ENCODE measurements at places on chromosomes 3 and 15.

DNA sequence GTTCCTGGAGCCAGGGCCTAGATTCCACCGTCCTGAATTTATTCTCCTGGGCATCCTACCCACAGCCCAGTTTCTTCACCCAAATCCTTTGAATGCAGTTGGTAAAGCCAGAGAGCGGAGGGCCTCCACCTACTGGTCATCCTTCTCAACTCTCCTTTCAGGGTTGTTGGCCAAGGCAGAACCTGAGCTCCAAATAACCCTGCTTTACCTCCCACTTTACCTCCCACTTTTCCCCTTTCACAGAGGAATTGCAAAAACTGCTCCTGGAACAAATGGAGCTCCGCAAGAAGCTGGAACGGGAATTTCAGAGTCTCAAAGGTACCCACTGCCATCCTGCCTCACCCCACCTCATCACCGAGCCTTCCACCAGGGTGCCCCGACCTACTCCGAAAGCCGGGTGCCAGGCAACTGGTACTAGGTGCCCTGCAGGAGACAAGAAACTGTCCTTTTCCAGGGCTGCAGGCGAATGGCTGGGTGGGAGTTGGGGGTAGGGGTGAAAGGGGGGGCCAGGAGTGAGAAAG lies 6.8 kb downstream of the SKOR1 start:
- DNase-seq, result no peak

- no peak for DNase-seq
Measured at GRCh38 chr3:102885289-102885688, 450.5 kb downstream of the ZPLD1 start.

GRCh38 chr3:150607267-150608065 lies 4.3 kb downstream of the SELENOT start:
- DNase-seq, result no peak

GRCh38 chr3:169497567-169498257 lies 165.8 kb downstream of the MECOM start:
- peak; percentile 33 for DNase-seq

DNA sequence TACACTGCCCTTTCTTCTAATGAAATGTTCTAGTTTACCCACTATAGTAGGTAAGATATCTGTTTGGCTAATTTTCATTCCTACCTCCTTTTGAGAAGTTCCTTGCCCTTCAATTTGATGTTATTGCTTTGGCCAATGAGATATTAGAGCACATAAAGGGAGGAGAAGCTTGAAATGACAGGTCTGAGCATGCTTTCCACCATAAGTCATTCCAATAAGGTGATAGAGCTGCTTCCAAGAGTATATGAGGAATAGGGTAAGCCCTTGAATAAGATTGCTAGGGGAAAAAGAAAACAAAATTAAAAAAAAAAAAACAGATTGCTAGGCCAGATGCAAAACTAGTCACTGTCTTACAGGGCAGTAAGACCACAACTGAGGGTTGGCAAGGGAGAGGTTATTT lies 78.9 kb upstream of the TRIM42 start:
- DNase-seq, result no peak

DNA sequence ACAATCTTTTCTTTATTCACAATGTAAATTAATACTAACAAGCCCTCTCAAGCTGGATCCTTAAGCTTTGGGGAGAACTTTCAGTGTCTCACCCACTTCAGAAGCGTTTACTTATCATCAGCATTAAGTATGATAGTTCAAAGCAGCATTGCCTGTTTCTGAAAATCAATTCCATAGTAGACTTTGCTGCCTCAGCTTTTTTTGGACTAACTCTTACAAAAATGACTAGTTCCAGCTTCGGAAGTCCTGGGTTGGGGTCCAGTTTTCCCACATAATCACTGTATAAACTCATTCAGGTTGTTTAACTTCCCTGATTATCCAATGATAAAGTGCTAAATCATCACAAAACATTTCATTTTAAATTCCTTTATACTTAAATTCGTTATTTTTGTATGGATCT lies 114.4 kb downstream of the NR2F2 start:
- no peak for DNase-seq

DNA sequence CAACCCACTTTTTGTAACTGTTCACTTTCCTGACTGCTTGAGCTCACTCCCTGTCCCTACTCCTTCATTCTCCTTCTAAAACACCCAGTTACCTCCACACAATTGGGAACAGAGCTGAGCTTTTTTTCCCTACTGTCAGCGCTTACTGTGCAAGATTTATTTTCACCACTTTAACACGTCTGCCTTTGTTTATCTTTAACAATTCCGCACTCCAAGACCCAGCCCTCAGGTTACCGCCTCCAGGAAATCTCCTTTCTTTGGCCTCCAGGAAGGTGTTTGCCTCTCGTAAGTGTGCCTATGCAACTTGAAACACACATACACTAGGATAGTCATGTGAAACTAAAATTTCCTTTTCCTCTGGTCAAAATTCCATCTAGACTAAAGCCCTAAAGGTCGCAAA lies 271.9 kb upstream of the TPRG1 start:
- no peak for DNase-seq

- no peak for DNase-seq
Measured at GRCh38 chr15:29064290-29064689, 178.5 kb downstream of the APBA2 start.

DNA sequence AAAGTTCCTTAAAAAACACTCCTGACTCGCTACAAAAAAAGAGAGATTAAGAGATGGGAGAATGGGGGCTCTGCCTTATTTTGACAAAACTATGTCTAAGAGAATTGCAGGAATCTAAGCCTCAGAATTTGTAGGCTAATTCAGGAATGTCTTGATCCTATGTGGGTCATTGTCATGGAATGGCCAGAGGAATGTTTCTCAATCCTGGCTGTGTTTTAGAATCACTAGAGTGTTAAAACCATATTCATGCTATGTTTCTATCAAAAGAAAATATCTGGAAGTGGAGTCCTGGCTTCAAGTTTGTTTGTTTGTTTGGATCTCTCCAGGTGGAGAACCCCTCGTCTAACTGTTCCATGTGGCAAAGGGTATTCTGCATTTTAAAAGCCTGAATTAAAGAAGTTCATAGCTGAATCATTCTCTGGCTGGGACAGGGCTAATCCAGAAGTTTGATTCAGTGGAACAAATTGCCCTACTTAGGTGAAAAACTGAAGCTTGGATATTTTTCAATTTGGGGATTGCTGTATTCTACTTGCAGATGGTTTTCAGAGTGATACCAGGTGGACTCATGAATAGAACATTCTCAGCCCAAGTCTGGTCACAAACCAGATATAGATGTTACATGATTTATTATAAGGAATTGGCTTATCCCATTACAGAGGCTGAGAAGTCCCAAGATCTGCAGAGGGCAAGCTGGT lies 28.2 kb downstream of the GJD2 start:
- DNase-seq, result no peak

DNA sequence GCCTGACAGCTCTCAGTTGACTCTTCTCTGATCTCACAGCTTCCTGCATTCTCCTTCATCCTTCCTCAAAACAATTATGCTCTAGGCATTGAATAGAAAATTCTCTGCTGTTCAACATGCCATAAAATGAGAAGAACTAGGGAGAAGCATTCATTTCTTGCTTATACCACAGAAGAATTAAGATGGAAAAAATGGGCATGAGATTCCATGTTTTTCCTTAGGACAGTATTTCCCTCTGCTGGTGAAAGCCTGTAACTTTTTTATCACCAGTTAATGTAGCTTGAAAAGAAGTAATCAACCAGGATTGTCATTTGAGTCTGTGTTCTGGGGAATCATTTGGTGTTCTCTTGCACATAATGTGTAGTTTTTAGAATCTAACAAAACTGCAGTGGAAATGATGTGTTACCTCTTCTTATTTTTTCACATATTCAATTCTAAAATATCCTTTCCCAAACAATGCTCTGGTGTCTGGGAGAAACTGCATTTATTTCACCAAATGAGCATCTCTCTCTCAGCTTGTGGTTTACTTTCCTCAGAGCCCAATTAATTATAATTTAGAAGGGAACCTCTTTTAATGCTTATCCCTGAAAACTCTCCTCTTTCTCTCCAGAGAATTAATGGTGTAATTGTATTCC lies 92.8 kb upstream of the DCBLD2 start:
- DNase-seq, result peak; percentile 63

- DNase-seq, result no peak
Measured at GRCh38 chr15:94119298-94119811, 112.0 kb upstream of the MCTP2 start.

DNA sequence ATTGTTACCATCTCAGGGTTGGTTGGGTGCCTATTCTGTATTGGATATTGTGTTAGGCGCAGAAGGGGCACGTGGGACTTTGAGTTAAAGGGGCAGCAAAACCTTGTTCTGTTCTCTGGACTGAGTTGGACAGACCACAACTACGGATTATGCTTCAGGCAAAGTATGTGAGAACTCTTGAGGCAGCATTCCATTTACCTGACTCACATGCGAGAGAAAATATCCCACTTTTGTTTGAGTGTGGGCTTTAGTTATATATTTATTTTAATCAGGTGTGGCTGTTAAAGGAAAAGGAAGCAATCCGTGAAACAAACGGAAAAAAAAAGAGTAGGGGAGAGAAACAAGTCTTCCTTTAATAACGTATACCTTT lies 627 bp upstream of the PLS1 start:
- peak; percentile 30 for DNase-seq

- no peak for DNase-seq
Measured at GRCh38 chr3:29347412-29347811, 66.5 kb downstream of the RBMS3 start.

GRCh38 chr3:172185907-172186306 lies 146.5 kb downstream of the FNDC3B start:
- DNase-seq, result no peak

- no peak for DNase-seq
Measured at GRCh38 chr15:76868740-76869139, 36.4 kb downstream of the SCAPER start.

DNA sequence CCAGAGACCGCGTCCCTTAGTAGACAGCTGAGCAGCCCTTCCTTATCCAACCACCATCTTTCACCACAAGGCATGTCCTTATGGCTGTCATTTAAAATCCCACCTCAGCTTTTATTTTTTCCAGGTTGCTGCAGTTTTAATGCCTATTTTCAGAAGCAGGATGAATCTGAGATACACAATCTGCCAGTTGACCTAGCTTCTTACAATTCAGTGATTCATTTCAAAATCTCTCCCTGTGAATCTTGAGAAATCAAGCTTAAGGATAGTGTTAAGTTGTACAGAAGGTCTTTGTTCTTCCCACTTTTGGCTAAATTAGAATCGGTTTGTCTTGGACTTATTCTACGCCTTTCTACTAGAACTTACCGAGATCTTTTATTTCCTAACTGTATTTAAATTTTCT lies 522.3 kb upstream of the CFAP20DC start:
- no peak for DNase-seq
